GM20000 (cell line): ENCODE measurements at places on chromosomes 6 and 20.

GRCh38 chr6:118318648-118319047 lies 229.4 kb upstream of the PLN start:
- DNase-seq, result no peak

DNA sequence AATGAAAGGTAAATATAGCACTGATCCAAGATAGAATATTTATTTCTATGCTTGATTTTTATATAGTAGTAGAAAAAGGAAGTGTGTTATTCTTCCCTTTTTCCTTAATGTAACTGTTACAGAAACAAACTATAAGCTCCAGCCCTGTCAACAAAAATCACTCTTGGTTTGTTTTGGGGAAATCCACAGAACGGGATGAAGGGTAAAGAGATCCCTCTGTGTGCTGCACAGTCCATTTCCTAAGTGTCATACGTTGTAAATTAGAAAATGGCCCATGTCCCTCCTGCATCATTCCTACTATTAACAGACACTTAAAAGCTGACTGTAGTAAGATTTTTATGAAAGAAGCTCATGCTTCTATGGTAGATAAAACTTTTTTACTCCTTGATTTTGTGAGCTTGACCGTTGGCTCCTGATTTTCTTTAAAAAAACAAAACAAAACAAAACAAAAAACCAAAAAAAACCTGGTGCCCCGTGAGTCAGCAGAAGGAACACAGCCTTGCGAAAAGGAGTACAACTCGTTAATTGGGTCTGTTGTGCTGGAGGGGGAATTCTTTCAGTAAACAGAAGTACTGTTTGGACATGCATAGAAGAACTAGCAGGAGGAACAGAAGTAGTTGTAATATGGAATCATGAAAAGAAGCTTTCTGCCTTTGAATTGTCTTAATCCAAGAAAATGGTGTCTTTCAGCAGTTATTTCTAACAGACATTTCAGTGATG lies 67.5 kb downstream of the RTN4IP1 start:
- DNase-seq, result no peak

DNA sequence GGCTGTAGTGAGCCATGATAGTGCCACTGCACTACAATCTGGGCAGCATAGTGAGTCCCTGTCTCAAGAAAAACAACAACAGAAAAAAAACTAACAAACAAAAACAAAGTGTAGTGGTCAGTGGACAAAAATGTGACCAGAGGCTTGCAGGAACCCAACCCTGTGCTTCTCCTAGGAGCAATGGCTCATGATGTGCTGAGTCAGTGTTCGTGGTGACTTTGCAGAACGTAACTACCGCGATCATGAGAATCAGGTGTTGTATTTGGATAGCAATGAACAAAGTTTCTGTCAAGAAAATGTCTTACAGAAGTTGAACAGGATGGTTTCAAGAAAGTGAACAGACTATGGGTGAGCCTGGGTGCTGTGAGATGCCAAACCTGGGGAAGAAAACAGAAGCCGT lies 18.5 kb upstream of the FOXC1 start:
- DNase-seq, result no peak

DNA sequence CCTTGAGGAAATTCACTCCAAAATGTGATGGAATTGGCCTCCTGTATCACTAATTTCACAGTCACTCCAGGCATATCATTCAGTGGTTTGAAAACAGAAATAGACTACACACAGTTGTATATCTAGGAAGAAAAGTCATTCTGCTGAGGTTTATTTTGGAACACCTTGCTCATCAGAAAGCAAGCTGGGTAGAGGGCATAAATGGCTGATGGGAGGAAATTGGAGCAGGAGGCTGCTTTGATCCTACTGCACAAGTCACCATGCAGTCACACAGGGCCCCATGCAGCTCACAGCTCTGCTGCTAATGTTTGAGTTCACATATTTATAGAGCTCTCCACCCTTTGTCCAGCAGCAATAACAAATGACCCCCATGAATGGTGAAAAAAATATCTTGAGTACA lies 12.3 kb downstream of the NHLRC1 start:
- no peak for DNase-seq
